ENCODE measurements at places on chromosomes 3 and 15. TPM values are rescaled to one million over a fixed set of nuclear protein-coding genes. Genes with fewer than 3 reads are reported as not detected.

DNA sequence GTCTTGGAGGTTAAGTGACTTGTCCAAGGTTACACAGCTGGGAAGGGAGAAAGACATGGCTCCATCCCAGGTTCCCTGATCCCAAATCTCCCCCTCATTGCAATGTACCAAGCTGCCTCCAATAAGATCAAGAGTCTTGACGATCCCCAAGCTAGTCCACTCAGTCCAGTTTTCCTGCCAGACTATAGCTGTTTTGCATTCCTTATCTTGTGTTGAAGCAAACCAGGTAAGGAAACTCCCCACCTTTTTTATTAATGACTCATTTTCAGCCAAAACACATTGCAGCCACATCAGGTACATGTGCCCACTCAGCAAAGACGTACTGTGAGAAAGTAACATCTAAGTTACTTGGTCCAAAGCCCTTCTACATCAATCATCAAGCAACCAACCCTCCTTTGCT, 41.9 kb downstream of the LIPC start:
- DNase-seq = no peak

GRCh38 chr15:85037641-85038040, 56.0 kb downstream of the PDE8A start:
- no peak for DNase-seq

- peak; percentile 44 for DNase-seq
These were observed 2.3 kb downstream of the SH3BP5 start for GRCh38 chr3:15330031-15330596.

- no peak for DNase-seq
These were observed 171.5 kb downstream of the IL5RA start for GRCh38 chr3:2938711-2939110.

- peak; percentile 81 for DNase-seq
These were observed 57.8 kb downstream of the CDC25A start for GRCh38 chr3:48130321-48130904.

DNA sequence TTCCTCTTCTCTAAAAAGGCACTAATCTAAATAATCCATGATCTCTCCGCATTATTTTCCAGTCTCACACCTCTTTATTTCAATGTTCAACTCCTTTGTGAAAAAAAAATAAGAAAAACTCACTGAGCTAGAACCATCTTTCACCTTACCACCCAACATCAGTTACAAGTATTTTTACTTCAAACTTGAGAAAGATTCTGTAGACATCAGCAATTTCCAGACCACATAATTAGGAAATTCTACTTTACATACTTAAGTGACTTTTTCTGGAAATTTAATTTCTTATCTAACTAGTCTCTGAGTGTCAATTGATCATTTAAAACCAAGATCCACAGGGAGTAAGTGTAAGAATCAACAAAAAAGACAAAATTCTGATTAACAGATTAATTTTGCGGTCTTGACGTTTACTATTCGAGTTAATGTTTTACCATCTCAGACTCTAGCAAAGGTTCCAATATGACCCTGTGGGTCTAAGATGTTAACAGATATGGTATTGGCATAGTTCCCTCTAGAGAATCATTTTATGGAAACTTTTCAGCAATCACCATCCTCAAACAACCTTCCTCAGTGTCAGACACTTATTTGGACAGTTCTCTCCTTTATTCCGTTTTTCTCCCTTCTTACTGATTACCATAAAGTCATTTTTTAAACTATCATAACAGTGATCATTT, 5.1 kb downstream of the ATP13A3 start:
- DNase-seq = no peak

GRCh38 chr15:93035953-93036810, 52.8 kb downstream of the RGMA start:
- DNase-seq = no peak

GRCh38 chr15:40398413-40398873, 7.2 kb upstream of the IVD start:
- DNase-seq = no peak

- no peak for DNase-seq
These were observed 50.5 kb upstream of the IQSEC1 start for GRCh38 chr3:13123765-13124164.

- no peak for DNase-seq
These were observed 6.0 kb upstream of the ALPK3 start for GRCh38 chr15:84811151-84811550.

DNA sequence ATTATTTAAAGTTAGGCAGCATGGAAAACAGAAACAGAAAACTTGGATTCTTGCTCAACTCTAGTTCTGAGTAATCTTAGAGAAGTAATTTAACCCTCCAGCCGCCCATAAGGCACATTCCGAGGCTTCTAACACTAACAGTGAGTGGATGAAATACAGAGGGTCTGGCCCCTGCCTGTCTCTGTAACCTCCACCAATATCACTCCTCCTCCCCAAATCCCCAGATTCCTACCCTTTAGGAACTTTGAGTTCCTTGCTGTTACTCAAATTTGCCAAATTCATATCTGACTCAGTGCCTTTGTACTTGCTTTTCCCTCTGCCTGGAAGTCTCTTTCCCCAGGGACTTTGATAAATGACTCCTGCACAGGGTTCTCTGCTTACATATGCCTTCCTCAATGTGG, 112.5 kb upstream of the TGFBR2 start:
- DNase-seq = no peak

DNA sequence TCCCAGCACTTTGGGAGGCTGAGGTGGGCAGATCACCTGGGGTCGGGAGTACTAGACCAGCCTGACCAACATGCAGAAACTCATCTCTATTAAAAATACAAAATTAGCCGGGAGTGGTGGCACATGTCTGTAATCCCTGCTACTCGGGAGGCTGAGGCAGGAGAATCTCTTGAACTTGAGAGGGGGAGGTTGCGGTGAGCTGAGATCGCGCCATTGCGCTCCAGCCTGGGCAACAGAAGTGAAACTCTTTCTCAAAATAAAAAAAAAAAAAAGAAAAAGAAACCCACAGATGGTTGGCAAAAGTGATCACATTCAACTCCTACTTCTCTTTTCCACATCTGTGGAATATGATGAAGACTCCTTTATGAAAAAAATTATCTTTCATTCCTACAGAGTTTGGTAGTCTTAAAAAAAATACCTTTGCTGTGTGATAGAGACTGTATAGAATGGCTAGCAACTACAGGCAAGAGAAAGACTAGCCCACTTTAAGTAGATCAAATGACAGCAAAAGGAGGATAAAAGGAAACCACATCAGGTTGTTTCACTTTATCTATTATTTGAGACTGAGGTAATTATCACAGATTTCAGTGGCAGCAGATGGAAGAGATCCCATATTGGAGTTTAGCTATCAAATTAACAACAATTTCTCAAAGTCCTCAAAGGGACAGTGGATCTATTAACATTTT, 172.9 kb upstream of the TSPAN3 start:
- DNase-seq = no peak

GRCh38 chr3:181707980-181708379, 3.7 kb upstream of the SOX2 start:
- no peak for DNase-seq

DNA sequence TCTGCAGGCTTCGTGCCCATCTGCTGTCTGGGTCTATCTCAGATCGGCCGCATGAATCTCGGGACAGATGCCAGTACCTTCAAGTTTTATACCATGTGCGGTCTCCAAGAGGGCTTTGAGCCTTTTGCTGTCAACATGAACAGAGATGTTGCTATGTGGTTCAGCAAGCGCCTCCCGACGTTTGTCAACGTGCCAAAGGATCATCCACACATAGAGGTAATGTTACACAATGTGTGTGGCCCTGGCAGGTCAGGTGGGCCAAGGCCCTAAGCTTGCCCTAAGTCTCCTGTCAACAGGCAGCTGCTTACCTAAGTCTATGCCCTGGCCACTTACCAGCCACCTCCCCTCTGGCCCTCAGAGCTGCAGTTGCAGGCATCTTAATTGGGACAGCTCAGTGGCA, 324.0 kb upstream of the CHRM5 start:
- no peak for DNase-seq

DNA sequence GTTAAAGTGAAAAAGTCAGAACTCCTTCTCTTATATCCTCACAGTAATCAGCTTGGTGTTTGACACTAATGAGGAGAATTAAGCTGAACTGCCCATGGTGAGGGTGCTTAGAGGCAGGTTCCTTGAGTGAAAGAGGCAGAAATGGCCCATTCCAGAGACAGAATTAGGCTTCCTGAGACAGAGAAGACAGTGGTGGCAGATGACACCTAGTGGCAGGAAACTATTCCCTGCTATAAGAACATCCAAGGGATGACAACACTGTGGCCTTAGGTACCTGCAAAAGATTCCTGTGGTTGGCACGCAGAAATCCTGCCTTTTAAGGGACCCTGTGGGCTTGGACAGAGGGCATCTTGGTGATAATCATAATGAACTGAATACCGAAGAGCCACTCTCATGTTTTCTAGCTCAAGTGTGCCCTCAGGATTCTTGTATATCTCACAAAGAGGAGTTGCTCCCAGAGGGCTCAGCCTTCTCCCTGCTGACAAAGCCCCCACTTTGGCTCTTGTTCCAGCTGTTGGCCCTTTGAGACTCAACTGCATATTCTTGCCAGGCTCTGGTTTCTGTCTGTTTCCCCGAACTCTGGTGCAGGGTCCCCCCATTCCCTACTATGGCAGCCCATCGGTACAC, 56.0 kb downstream of the KBTBD12 start:
- DNase-seq = peak; percentile 28

GRCh38 chr3:49500732-49501609, 30.9 kb downstream of the DAG1 start:
- DNase-seq = peak; percentile 63

DNA sequence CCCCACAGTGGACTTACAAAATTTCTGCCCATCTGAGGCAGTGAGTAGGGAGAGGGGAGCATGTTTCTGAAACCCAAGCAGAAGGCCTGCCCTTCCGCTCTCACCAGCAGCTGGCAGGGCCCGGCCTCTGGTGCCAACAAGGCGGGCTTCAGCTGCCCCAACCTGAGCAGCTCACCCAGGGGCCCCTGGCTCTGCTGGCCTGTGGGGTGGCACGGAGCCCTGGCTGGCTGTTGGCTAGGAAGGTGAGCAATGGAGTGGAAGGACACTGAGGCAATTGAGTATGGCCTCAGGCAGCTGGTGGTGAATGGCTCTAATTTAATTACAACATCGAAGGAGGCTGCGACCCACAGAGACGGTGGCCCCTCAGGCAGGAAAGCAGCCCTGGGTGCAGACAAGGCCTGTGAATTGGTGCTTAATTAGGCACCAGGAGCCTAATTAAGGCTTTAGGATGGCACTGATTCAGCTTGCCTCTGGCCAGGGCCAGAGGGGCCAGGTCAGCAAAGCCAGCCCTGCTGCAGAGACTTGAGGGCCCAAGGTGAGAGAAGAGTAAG, 60.9 kb downstream of the ST8SIA2 start:
- DNase-seq = no peak

GRCh38 chr3:4759689-4760312, 219.4 kb upstream of the BHLHE40 start:
- DNase-seq = no peak

DNA sequence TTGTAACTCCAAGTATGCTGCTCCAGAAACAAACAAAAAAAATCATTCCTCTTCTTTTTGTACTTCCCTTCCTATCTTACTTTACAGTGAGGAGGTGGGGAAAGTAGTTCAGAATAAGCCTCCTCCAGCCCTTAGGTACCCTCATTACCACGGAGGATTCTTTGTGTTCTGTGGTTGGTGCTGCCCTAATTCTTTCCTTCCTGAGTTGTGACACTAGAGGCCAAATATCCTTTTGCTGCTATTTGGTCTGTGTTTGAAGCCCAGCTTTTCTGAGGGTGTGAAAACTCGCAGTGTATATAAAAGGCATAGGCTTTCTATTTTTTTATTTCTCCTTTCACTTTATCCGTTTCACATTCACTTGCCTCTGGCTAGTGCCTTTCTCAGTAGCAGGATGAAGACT, 98.2 kb downstream of the HHLA2 start:
- no peak for DNase-seq

- DNase-seq = no peak
These were observed 408.6 kb downstream of the PDCD6IP start for GRCh38 chr3:34207002-34207401.

DNA sequence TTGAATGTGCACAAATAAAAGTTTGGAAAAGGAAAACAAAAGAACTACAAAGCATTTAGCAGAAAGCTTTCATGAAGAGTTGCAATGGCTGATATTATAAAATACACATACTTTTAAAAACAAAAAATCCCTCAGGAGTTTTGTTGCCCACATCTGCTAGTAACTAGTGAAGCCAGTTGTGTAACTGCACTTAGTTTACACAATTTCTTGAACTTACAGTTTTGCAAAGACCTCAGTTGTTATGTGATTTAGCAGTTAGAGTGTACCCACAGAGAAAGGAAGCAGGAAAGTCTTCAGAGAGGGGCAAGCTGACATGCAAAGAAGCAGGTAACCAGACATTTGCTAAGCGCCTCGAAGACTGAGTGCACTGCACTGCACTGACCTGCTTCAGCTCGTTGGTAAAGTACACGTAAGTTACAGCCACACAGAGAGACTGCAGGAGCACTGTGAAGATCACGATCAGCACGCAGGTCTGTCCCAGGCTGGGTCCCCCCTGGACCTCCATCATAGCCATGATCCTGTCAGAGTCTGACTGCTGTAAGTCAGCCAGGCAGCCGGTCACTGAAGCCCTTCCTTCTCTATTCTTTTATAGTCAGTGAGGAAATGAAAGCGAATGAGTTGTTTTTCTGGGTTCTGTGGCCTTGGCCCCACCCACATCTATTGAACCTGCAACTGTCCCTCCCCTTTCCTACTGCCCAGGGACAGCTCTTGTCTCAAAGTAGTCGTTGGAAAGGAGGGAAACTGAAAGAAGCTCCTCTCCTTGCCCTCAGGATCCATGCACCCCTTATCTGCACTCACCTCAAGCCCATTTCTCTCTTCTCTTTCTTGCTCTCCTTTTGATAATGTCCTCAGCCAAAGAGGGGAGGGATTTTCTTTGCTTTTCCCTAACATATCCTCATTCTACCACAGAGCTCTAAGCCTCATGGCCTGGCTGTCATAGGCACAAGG, at the start of gene TNFSF10:
Gene TNFSF10 (minus strand): TSS at position 560 of the 948 bp plus-strand sequence. CDS start 46 bp downstream, at position 514.
- peak; percentile 40 for DNase-seq

DNA sequence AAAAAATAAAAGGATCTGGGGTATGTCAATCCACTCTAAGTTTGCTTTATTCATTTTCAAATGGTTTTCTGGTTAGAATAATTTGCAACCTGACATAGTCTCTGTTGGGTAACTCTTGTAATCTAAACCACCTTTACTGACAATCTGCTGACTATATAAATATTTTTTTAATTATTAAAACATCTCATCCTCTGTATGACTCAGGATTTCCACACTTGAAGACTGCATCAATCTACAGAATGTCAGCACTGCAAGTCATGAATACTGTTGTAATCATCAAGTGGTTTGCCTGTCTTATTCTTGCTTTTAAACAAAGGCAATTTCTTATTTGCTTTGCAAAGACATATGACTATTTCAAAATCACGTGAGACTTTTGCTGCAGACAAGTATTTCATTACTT, 42.1 kb downstream of the VGLL3 start:
- no peak for DNase-seq

Gene ITIH1
- total RNA-seq = not detected

Gene GCSAM
- not detected for total RNA-seq

Gene LTK
- 0.28 TPM for total RNA-seq

Gene HCLS1
- total RNA-seq = 8.2 TPM

Gene LYZL4
- total RNA-seq = not detected

Gene TEX55
- total RNA-seq = not detected

Gene PRR20G
- not detected for total RNA-seq

Gene AHSG
- not detected for total RNA-seq

Gene AMOTL2
- total RNA-seq = 52.0 TPM

Gene PPARG
- 13.7 TPM for total RNA-seq

Gene SLC51B
- not detected for total RNA-seq

Gene DNAJA4
- 156 TPM for total RNA-seq

Gene ANKRD63
- not detected for total RNA-seq

Gene GPR171
- total RNA-seq = 0.31 TPM

Gene GPR156
- total RNA-seq = not detected

Measured in heart right ventricle (tissue), 16 donors.